ENCODE measurements at places on chromosomes 1 and 21. TPM values are rescaled to one million over a fixed set of nuclear protein-coding genes. Genes with fewer than 3 reads are reported as not detected.

DNA sequence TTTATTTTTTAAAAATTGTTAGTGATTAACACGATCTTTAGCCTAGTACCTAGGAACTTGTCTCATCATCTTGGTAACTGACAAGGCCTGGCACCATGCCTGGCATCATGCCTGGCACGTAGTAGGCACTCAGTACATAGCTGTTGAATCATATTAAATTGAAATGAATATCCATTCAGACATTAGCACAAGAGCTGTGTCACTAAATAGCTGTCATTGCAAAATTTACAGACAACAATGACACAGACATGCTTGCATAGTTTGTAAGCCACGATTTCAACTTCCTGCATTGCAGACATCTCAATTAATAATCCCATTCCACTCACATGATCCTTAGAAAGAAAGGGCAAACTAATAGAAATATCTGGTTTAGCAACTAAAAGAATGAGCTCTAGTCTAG, 15.4 kb upstream of the PHACTR4 start:
- H3K27me3 ChIP-seq = no peaks in the 10 kb centered on the region
- no peak overlapping the region for H3K27ac ChIP-seq
- H3K4me3 ChIP-seq = no peak overlapping the region
- H3K36me3 ChIP-seq = no peaks in the 10 kb centered on the region
- no peak for DNase-seq

DNA sequence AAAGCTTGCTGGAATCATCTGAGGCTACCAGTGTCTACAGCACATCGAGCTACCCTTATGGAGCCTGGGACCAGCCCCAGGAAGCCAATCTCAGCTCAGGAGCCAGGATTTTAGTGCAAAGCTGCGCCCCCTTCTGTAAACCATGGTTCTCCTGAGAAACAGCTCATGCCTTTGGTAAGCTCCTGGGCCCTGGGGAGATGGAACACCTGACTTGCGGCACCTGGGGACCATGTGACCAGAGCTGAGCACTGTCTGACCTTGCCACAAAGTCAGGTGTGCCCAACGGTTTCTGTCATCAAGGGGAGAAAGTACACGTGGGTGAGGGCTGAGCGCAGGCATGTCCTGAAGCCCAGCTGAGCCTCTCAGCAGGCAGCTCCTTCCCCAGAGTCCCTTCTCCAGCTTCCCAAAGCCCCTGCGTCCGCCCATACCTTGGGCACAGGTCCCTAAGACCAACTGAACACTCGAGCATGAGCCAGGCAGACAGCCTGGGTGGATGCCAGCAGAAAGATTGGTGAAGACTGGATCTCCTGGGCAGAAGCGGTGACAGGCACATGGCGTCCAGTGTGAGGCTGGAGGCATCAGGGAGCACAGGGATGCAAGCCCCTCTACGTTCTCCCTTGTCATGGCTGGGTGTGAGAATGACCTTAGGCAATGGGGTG, 57.9 kb upstream of the TENT5B start:
- no peaks in the 10 kb centered on the region for H3K36me3 ChIP-seq
- no peak overlapping the region for H3K4me3 ChIP-seq
- H3K27ac ChIP-seq = no peak overlapping the region
- DNase-seq = peak; percentile 65
- peaks cover 11% of the 10 kb centered on the region for H3K4me1 ChIP-seq
- H3K27me3 ChIP-seq = no peaks in the 10 kb centered on the region

- H3K27me3 ChIP-seq = no peaks in the 10 kb centered on the region
- peak; percentile 40 for DNase-seq
- H3K4me3 ChIP-seq = no peak overlapping the region
- H3K27ac ChIP-seq = no peak overlapping the region
- H3K36me3 ChIP-seq = no peaks in the 10 kb centered on the region
- no peaks in the 10 kb centered on the region for H3K4me1 ChIP-seq
Measured at GRCh38 chr1:983798-984475, 2.0 kb upstream of the PERM1 start.

- H3K27me3 ChIP-seq = no peaks in the 10 kb centered on the region
- H3K36me3 ChIP-seq = no peaks in the 10 kb centered on the region
- peaks cover 17% of the 10 kb centered on the region for H3K4me1 ChIP-seq
- H3K27ac ChIP-seq = no peak overlapping the region
Measured at GRCh38 chr1:245116751-245117150, 38.0 kb upstream of the KIF26B start.

- H3K36me3 ChIP-seq = no peaks in the 10 kb centered on the region
- no peak overlapping the region for H3K4me3 ChIP-seq
- no peak for DNase-seq
- no peaks in the 10 kb centered on the region for H3K4me1 ChIP-seq
Measured at GRCh38 chr1:228156941-228157728, 7.4 kb downstream of the GJC2 start.

DNA sequence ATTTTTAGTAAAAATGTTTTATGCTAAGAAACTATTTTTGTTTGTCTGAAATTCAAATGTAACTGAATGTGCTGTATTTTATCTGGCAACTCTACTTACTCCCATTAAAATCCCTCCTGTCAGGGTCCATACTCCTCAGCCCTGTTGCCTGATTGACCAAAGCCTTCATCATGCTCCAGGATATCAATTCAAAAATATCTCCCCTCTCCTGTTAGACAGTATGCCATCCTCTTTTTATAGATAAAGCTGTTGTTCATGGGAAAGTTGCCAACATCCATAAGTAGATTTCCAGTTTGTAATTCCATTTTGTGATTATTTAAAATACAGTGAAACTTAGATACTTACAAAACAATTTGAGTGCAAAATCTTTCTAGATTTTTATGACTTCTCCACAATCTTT, 65.7 kb downstream of the DTL start:
- H3K36me3 ChIP-seq = no peaks in the 10 kb centered on the region
- DNase-seq = no peak
- no peaks in the 10 kb centered on the region for H3K27me3 ChIP-seq

FCRLB gene
- total RNA-seq = 0.89 TPM
